NCI-H1694 (cell line): ENCODE measurements at places on chromosomes 11 and 22.

GRCh38 chr11:70019576-70020011, 58.5 kb upstream of the ANO1 start:
- DNase-seq = no peak

GRCh38 chr11:21494946-21495345, 697.9 kb upstream of the ANO5 start:
- DNase-seq = no peak

DNA sequence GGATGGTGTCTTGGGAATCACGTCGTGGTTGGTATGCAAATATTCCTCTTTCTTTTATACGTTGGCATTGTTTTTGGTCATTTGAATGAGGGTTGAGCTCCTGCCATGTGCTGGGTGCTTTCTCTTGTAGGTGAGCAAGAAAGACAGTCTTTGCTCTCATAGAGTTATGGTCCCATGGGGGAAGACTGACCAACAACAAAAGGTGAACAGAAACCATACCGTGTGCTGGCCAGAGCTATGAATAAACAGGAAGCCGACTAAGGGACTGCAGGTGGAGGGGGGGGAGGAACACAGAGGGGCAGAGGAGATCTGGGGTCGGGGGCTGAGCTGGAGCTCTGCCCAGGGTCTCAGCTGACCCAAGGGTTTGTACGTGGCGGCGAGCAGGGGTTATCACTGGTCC, 245.3 kb downstream of the CTTN start:
- no peak for DNase-seq

DNA sequence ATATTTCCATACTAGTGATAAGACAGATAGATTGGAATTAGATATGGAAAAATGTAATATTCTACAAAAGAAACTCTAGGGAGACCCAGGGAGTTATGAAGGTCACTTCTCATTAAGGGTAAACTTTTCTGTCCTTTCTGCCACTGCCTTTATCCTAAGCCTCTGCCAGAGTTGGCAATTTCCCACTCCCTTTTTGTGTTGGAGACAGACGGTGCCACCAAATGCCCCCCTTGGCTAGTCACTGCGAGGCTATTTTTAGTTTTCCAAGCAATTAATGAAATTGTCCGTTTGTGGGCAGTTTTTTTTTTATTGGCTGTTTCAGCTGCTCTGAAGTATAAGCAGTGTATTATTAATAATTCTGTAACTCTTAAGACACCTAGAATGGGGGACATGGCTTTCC, 67.6 kb upstream of the TENM4 start:
- peak; percentile 17 for DNase-seq
